Ureter (tissue), 1 donor: ENCODE measurements at places on chromosomes 2 and 18. TPM values are rescaled to one million over a fixed set of nuclear protein-coding genes. Genes with fewer than 3 reads are reported as not detected.

DNA sequence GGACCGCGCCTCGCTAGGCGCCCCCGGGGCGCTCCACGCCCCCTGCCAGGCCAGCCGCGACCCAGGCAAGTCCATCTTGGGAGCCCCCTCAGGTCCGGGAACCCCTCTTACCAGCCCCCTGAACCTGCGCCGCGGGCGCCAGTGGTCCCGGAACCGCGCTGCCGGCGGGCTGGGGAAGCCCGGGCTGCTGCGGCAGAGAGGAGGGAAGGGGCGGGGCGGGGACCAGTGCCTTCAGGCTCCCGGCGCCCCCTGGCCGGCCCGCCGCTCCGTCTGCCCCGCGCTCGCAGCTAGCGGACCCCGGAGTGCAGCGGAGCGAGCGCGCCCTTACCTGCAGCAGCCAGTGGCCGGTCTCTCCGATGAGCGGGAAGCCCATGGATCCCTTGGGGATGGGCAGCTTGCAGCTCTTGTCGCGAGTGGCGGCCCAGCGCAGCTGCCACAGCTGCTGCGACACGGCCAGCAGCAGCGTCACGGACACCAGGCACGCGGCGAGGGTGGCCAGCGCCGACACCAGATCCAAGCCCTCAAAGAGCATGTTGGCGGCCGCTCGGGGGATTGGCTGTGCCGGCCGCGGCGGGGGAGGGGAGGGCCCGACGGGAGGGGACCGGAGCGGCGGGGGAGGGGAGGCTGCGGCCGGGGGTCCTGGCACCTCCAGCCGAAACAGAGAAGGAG, at the start of gene CYP26B1:
TSS of gene CYP26B1 (minus strand) at position 560 of the 669 bp plus-strand sequence. CDS start at position 532, 28 bp downstream.
- no peak for DNase-seq

DNA sequence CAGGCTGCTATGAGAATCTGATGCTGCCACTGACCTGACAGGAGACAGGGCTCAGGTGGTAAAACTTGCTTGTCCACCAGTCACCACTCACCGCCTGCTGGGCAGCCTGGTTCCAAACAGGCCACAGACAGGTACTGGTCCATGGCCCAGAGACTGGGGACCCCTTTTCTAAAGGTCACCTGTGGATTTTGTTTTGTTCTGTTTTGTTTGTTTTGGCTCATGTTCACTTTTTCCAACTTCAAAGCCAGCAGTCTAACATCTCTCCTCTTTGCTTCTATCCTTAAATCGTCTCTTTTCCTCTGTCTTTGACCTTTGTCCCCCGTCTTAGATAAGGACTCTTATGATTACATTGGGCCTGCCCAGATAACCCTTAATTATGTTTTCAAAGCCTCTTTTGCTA, 3.3 kb upstream of the CERKL start:
- no peak for DNase-seq

DNA sequence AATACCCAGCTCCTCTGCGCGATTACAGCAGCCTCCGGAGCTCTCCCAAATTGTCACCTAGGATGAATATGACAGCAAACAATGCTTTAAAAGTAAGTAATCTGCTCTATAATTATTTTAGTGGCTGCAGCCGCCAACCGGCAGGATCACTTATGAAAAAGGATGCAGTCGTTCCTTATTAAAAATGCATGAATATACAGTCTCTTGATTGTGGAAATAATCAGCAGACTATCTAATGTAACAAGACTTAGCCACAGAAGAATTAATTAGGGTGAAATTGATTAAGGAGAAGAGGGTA, 71.8 kb upstream of the STPG4 start:
- no peak for DNase-seq

DNA sequence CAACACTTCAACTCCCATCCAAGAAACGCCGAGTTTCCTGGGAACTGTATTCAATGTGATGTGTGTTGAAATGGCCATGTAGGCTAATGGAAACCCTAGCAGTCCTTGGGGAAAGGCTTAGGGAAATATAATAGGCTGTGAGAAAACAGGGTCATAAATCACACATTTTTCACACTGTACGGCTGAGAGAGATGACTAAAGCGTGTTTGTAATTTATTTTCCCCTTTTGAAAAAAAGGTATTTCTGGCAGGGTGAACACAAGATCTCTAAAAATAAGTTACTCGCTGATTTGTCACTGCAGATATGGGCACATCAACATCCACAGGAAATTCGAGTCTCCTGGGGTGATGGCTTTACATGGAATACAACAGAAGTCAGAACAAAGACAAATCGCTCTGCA, 109.6 kb upstream of the ST6GAL2 start:
- DNase-seq = no peak

- DNase-seq = no peak
These were observed 177.4 kb upstream of the CWC22 start for GRCh38 chr2:180184506-180184905.

- no peak for DNase-seq
These were observed 43.3 kb upstream of the LGALSL start for GRCh38 chr2:64410671-64411070.

GRCh38 chr2:239271882-239272281, 128.9 kb downstream of the HDAC4 start:
- no peak for DNase-seq

DNA sequence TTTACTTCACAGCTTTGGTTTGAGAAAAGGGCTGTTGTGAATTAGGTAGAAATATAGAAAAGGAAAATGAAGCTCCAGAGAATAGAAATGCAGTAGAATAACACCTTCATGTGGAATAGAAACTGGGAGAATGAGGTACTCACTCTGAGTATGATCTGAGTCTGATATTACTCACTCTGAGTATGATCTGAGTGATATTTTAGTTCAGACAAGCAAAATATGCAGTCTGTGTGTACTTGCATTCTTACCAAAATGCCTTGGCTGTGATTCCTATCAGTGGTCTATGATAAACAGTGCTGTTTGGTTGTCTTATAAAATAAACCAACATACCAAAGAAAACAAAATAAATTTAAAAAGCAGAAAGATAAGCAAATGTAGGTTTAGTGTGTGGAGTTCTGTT, 487.6 kb downstream of the THSD7B start:
- no peak for DNase-seq

DNA sequence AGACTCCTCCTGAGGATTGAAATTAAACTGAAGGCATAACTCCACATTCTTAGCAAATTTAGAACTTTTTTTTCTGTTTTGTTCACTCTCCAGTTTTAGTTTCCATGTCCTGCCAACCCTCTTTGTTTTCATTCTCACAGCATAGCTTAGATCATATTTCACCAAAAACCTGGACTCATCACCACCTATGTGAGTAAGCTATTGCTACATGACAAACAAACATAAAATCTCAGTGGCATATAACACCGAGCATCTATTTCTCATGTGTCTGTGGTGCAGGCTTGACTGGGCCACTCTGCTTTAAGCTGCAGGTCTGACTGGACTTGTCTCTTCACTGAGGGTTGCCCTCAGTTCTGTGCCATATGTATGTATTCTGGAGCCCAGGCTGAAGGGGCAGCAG, 385.2 kb downstream of the ARHGAP15 start:
- DNase-seq = no peak

- no peak for DNase-seq
These were observed 33.1 kb upstream of the CYP27A1 start for GRCh38 chr2:218748741-218749441.

DNA sequence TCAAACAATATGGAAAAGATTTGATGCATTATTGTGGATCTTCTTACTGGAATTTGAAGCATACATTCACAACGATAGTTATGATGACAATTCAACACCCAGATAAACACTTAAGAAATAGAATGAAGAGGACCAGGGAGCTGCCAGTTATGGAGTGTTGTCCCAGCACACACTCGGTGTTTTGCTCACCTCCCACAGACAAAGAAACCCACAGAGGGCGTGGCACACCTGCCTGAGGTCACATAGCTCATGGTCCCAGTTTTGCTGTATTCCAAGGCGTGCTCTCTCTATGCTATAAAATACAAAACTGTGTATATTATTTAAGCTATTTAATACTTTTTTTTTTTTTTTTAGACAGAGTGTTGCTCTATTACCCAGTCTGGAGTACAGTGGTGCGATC, 31.1 kb downstream of the EFR3B start:
- no peak for DNase-seq

KIF5C gene
- total RNA-seq = 14.3 TPM

PXDN gene
- total RNA-seq = 20.2 TPM

RNF103 gene
- total RNA-seq = 27.6 TPM

RAMP1 gene
- 49.0 TPM for total RNA-seq

IER3IP1 gene
- 13.5 TPM for total RNA-seq

SPC25 gene
- 0.47 TPM for total RNA-seq

EMILIN1 gene
- 65.8 TPM for total RNA-seq
